ENCODE measurements at places on chromosomes 5 and 9. TPM values are rescaled to one million over a fixed set of nuclear protein-coding genes. Genes with fewer than 3 reads are reported as not detected.
A peak's percentile ranks its signal among the peaks of the same experiment; 100 is the strongest.

DNA sequence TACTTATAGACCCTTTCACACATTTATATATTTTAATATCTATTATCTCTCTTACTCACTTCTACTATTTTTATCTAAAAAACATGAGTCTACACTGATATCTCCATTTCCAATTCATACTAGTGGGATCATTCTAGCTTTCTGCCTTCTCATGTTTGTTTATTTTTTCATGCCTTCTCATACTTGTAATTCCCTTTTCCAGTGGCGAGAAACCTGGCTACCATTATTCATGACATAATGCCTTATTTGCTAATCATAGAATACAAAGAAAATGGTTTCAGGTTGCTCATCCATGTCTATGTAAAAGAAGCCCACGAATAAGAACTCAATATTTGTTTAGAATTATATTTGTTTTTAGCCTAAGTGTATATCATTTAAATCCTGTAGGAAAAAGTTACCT is 232.7 kb upstream of the ACTBL2 start:
- no peak overlapping the region for H3K27ac ChIP-seq
- peaks cover 4% of the 10 kb centered on the region for H3K4me1 ChIP-seq
- H3K27me3 ChIP-seq: no peaks in the 10 kb centered on the region
- H3K4me3 ChIP-seq: no peak overlapping the region
- peaks cover 5% of the 10 kb centered on the region for H3K36me3 ChIP-seq

DNA sequence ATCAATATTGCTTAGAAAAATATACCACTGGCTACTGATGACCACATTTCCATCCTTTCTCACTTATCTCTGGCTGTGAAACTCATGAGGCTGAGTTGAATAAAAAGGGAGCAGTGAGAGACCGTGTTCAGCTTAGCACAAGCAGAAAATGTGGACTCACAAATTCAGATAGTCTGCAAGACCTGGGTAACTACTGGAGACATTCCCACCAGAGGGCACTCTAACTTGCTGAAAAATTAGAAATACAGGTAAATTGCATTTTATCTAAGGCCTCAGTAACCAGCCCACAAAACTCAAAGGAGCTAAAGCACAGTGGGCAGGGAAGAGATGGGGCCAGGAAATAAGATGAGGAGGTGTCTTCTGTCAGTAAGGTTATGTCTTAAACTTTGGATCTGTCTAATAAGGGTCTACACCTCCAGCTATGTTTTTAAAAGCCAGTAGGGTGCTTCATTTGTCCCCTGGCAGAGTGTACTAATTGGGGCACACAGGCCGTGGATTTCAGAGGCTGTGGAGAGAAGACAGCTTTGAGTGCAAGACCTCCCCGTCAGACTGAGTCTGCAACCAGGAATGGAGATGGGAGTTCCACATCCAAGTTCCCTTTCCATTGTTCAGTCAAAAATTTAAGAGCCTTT is 8.7 kb upstream of the NDUFB6 start:
- H3K27ac ChIP-seq: no peak overlapping the region
- H3K4me3 ChIP-seq: no peak overlapping the region
- H3K27me3 ChIP-seq: peaks cover 44% of the 10 kb centered on the region
- no peak for DNase-seq
- H3K4me1 ChIP-seq: peaks cover 5% of the 10 kb centered on the region

GRCh38 chr9:116928289-116928688 is 241.2 kb downstream of the TRIM32 start:
- DNase-seq: no peak
- H3K36me3 ChIP-seq: no peaks in the 10 kb centered on the region
- H3K27me3 ChIP-seq: no peaks in the 10 kb centered on the region
- H3K27ac ChIP-seq: no peak overlapping the region

DNA sequence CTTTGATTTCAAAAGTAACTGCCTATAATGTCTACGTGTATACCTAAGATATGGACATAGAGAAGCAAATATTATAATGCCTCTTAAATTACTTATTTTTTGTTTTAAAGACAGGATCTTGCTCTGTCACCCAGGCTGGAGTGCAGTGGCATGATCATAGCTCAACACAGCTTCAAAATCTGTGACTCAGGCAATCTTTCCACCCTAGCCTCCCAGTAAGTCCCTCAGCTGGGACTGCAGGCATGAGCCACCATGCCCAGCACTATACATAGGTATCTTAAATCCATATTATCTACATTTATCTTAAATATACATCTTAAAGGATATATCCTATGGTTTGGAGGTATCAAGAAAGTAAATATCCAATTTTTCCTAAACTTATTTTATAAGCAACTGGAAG is 261.2 kb downstream of the ARL15 start:
- no peaks in the 10 kb centered on the region for H3K36me3 ChIP-seq
- no peak overlapping the region for H3K4me3 ChIP-seq
- H3K27ac ChIP-seq: no peak overlapping the region
- no peak for DNase-seq
- no peaks in the 10 kb centered on the region for H3K27me3 ChIP-seq

DNA sequence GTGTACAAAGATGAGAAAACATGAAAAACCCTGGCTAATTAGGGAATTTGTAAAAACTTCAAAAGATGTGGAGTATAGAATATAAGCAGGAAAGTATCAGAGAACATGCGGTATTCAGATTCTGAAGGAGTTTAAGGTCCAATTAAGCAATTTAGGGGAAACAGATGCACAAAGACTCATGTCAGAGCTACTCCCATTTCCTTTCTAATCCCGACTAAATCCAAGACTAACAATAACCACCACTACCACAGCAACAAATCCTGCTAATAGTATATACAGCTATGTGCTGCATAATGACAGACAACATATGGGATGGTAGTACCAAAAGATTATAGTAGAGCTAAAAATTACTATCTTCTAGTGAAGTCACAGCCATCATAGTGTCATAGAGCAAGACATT is 102.1 kb downstream of the LURAP1L start:
- H3K27me3 ChIP-seq: no peaks in the 10 kb centered on the region
- DNase-seq: no peak
- peaks cover 37% of the 10 kb centered on the region for H3K4me1 ChIP-seq
- peaks cover 5% of the 10 kb centered on the region for H3K36me3 ChIP-seq
- H3K27ac ChIP-seq: peak overlapping the region; percentile 30

PPWD1 gene
- 56.8 TPM for total RNA-seq

TSLP gene
- total RNA-seq: 0.42 TPM

GRCh38 chr9:84950879-84951811 is 281.6 kb downstream of the NTRK2 start:
- H3K27me3 ChIP-seq: peaks cover 5% of the 10 kb centered on the region
- peaks cover under 1% of the 10 kb centered on the region for H3K36me3 ChIP-seq

DNA sequence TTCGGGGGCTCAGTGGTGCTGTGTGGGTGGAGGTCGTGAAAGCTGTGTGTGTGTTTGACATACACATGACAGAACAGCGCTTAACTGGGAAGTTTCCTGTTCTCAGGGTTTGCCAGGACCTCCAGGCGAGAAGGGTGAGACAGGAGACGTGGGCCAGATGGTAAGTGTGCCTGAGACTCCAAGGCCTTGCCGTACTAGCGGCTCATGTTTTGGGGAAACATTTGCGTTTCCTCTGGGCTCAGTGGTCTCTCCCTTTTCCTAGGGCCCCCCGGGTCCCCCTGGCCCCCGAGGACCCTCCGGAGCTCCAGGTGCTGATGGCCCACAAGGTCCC is 68.3 kb upstream of the FCN2 start:
- no peak for DNase-seq
- H3K4me1 ChIP-seq: peaks cover 15% of the 10 kb centered on the region
- H3K27me3 ChIP-seq: no peaks in the 10 kb centered on the region
- H3K4me3 ChIP-seq: no peak overlapping the region
- H3K27ac ChIP-seq: peak overlapping the region; percentile 90
- peaks cover 34% of the 10 kb centered on the region for H3K36me3 ChIP-seq

GRCh38 chr9:93194221-93194625 is 10.3 kb downstream of the WNK2 start:
- no peak overlapping the region for H3K27ac ChIP-seq
- DNase-seq: no peak
- peaks cover 3% of the 10 kb centered on the region for H3K27me3 ChIP-seq

DNA sequence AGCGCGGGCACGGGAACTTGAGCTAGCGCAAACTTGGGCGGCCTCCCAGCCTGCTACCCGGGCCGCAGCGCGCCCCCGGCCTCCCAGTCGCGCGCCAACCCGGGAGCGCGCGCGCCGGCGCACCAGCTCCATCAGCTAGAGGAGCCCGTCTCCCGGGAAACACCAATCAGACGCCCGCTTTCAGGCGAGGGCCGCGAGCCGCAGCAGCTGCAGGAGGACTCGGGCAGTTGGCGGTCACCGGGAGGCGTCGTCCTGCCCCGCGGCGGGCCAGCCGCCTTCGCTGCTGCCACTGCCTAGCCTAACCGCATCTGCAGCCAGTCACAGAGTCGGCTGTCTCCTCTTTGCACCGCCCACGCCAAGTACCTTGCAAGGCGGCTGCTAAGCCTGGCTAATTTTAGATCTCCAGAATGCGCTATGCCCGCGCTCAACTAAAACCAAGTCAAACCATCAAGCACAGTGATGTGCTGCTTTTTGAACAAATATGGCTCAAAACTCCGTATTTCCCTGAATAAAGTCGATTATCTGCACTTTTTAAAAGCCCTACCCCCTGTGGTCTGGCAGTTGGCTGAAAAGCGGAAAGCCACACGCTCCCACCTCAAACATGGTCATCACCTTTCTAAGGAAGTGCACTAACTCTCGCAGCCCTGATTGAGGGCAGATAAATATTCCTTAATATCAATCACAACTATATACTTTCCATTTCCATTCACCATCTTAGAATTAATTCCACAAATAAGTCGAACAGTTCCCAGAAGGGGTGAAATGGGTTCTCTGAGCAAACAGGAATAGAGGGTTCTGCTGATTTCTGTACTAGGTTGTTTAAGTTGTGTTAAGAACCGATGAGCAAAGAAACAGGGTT is 221.8 kb downstream of the MEF2C start:
- DNase-seq: peak; percentile 77
- no peak overlapping the region for H3K27ac ChIP-seq
- H3K27me3 ChIP-seq: peaks cover 96% of the 10 kb centered on the region
- no peaks in the 10 kb centered on the region for H3K36me3 ChIP-seq
- H3K4me3 ChIP-seq: peak overlapping the region; percentile 60

GRCh38 chr9:93119953-93120845 is 13.9 kb downstream of the NINJ1 start:
- no peak overlapping the region for H3K4me3 ChIP-seq
- H3K4me1 ChIP-seq: peaks cover 10% of the 10 kb centered on the region
- H3K27me3 ChIP-seq: no peaks in the 10 kb centered on the region
- H3K27ac ChIP-seq: peak overlapping the region; percentile 72

- DNase-seq: no peak
- H3K4me3 ChIP-seq: no peak overlapping the region
- H3K27me3 ChIP-seq: no peaks in the 10 kb centered on the region
- H3K4me1 ChIP-seq: peaks cover 14% of the 10 kb centered on the region
- H3K27ac ChIP-seq: no peak overlapping the region
Measured at GRCh38 chr5:109656829-109657228, 32.9 kb upstream of the MAN2A1 start.

DIPK1B gene
- 56.2 TPM for total RNA-seq

- no peak overlapping the region for H3K4me3 ChIP-seq
- H3K27me3 ChIP-seq: no peaks in the 10 kb centered on the region
- peaks cover 16% of the 10 kb centered on the region for H3K4me1 ChIP-seq
- H3K36me3 ChIP-seq: peaks cover 23% of the 10 kb centered on the region
- H3K27ac ChIP-seq: no peak overlapping the region
Measured at GRCh38 chr5:108361771-108362170, 20.1 kb downstream of the FBXL17 start.

DNA sequence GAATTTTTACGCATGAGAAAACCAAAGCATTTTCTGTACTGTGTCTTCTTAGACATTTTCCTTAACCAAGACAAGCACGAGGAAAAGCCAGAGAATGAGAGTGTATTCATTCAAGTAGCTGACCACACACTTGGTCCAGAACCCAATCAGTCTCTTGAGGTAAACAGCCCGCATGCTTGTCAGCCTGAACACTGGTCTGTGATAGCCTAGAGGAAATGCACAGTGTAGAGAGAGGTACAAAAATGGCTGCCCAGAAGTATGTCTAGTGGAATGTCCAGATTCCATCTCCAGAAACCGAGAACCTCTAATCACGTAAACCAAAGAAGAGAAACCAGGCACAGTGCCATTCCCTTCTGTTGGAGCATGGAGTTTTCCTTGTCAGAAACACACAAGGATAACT is 80.0 kb upstream of the SNX2 start:
- H3K4me1 ChIP-seq: peaks cover 55% of the 10 kb centered on the region
- no peaks in the 10 kb centered on the region for H3K27me3 ChIP-seq
- H3K27ac ChIP-seq: no peak overlapping the region
- H3K4me3 ChIP-seq: no peak overlapping the region
- DNase-seq: no peak
- H3K36me3 ChIP-seq: no peaks in the 10 kb centered on the region

INSL6 gene
- not detected for total RNA-seq

DNA sequence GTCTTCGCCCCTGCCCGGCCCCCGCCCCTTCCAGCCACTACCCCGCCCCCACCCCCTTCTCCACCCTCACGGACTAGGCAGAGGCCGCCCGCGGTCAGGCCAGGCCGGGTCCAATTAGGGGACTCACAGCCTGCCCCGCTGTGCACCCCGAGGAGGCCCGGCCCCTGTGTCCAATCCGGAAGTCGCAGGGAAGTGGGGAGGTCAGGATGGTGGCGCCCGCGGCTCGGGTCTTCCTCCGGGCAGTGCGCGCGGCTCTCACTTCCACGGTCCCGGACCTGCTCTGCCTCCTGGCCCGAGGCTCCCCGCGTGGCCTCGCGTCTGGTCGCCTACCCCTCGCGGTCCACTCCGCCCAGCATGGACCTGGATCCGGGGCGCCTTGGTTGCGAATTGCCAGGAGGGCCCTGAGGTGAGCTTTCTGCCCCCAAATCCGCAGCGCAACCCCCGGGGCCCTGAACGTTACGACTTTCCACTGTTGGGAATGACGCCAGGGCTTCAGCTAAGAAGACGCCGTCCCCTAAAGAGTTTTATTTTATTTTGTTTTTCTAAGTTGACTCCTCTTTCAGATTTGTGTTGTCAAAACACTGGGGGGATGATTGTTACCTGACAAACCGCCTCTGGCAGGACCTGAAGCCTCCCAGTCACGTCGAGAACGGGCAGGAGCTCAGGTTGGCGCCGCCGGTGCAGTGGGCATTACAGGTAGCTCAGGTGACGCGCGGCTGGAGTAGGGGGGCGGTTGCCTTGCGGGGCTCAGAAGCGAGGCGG is 763 bp upstream of the IRX2 start:
- H3K4me3 ChIP-seq: peak overlapping the region; percentile 78
- H3K36me3 ChIP-seq: peaks cover 15% of the 10 kb centered on the region
- peaks cover 55% of the 10 kb centered on the region for H3K4me1 ChIP-seq
- peak overlapping the region; percentile 92 for H3K27ac ChIP-seq

GRCh38 chr5:72006361-72006760 is 100.9 kb upstream of the MAP1B start:
- no peaks in the 10 kb centered on the region for H3K36me3 ChIP-seq
- peaks cover 25% of the 10 kb centered on the region for H3K4me1 ChIP-seq
- DNase-seq: no peak
- no peak overlapping the region for H3K4me3 ChIP-seq
